ENCODE measurements at places on chromosomes 12 and 14. TPM values are rescaled to one million over a fixed set of nuclear protein-coding genes. Genes with fewer than 3 reads are reported as not detected.

DNA sequence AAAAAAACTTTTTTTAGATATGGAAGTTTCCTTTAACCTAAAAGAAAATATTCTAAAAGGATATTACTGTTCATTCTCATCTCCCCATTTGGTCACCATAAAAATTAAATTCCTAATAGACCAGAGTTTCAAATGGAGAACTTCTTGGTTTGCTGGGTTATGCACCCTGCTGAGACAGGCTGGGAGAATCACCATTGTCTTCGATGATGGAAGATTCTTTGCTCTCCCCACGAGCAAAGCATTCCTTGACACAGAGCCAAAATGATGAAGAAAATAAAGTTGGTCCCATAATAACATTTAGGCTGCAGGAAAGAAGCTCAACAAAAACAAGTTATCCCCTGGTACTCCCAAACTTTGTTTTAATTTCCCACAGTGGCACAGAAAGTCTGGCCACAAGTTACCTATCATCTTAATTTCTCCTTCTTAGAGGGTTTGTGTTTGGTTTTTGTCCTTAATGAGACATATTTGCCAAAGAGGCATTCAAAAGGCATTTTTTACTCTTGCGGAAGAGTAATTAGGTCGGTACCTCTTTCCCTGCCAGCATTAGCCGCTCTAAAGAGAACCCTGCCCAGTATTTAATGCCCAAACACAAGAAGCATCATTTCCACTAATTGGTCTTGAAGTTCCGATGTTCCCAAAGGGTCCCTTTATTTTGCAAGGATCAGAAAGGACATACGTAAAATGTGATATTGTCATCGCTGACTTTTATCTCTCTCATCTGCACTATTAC, 4.8 kb downstream of the DIO2 start:
- no peak overlapping the region for H3K4me3 ChIP-seq
- no peak for DNase-seq
- no peaks in the 10 kb centered on the region for H3K27me3 ChIP-seq
- H3K36me3 ChIP-seq = no peaks in the 10 kb centered on the region
- no peaks in the 10 kb centered on the region for H3K4me1 ChIP-seq

GRCh38 chr14:74575507-74575906, 36.5 kb downstream of the LTBP2 start:
- H3K27me3 ChIP-seq = no peaks in the 10 kb centered on the region
- H3K4me1 ChIP-seq = peaks cover 6% of the 10 kb centered on the region
- no peaks in the 10 kb centered on the region for H3K36me3 ChIP-seq
- H3K4me3 ChIP-seq = no peak overlapping the region

DNA sequence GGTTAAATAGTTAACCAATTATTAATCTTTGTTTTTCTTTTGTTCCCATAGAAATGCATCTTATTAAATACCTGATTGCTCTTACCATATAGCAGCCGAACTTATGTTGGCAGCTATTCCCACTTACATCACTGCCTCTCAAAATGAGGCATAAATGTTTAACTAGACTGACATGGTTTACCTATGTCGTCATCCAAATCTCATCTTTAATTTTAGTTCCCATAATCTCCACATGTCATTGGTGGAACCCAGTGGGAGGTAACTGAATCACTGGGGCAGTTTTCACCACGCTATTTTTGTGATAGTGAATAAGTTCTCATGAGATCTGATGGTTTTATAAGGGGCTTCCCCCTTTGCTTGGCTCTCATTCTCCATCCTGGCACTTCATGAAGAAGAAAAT, 499.2 kb upstream of the ATP2B1 start:
- no peak overlapping the region for H3K27ac ChIP-seq
- no peak overlapping the region for H3K4me3 ChIP-seq
- DNase-seq = no peak

DNA sequence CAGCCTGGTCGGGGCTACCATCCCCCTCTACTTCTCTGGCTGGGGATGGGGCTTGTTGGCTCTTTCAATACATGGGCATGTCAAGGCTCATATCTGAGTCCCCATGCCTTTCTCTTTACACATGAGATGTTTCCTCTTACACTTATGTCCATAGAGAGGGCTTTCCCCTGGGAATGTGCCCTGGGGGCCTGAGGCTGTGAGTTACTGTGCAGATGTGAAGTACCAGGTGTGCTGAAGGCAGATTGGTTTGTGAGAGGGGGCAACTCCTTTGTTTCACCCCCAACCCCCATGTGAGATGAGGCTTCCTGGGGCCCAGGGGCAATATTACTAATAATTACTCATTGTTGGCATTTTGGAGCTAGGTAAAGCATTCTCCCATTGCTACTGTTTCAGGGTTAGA, 32.8 kb downstream of the NRXN3 start:
- H3K36me3 ChIP-seq = no peaks in the 10 kb centered on the region
- DNase-seq = no peak
- peaks cover 4% of the 10 kb centered on the region for H3K27me3 ChIP-seq
- no peak overlapping the region for H3K4me3 ChIP-seq
- H3K4me1 ChIP-seq = no peaks in the 10 kb centered on the region
- H3K27ac ChIP-seq = no peak overlapping the region

GRCh38 chr12:123712780-123713319, 697 bp downstream of the ATP6V0A2 start:
- peaks cover 7% of the 10 kb centered on the region for H3K36me3 ChIP-seq
- no peaks in the 10 kb centered on the region for H3K27me3 ChIP-seq
- H3K27ac ChIP-seq = peak overlapping the region; percentile 81
- DNase-seq = no peak

DNA sequence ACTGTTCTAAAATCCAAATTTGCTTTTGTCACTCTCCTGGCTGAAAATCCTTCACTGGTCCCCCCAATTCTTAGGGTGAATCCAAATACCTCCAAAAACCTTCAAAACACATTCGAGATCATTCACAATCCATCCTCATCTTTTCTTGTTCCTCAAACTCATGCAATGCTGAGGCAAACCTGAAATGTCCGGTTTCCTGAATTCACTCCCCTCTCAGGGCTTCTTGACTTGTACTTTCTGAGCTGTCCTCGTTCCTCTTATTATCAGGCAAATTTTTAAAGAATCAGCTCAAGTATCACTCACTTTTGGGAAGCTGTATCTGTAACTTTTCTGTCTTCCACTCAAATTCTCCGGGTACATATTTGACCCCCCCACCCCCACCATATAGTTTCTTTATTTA, 84.9 kb upstream of the DUSP6 start:
- H3K4me3 ChIP-seq = no peak overlapping the region
- H3K36me3 ChIP-seq = no peaks in the 10 kb centered on the region
- no peak overlapping the region for H3K27ac ChIP-seq
- no peaks in the 10 kb centered on the region for H3K27me3 ChIP-seq
- H3K4me1 ChIP-seq = no peaks in the 10 kb centered on the region

GRCh38 chr12:62774794-62775193, 160.2 kb downstream of the PPM1H start:
- no peaks in the 10 kb centered on the region for H3K36me3 ChIP-seq
- H3K4me1 ChIP-seq = no peaks in the 10 kb centered on the region
- no peak overlapping the region for H3K27ac ChIP-seq
- no peak overlapping the region for H3K4me3 ChIP-seq
- no peaks in the 10 kb centered on the region for H3K27me3 ChIP-seq

- no peak overlapping the region for H3K4me3 ChIP-seq
Measured at GRCh38 chr14:74573421-74574089, 38.5 kb downstream of the LTBP2 start.

- DNase-seq = no peak
- H3K36me3 ChIP-seq = no peaks in the 10 kb centered on the region
- no peak overlapping the region for H3K27ac ChIP-seq
- H3K4me1 ChIP-seq = no peaks in the 10 kb centered on the region
Measured at GRCh38 chr12:95549392-95550084, 1.7 kb downstream of the USP44 start.

Gene CDK2
- polyA plus RNA-seq = 5.1 TPM

DNA sequence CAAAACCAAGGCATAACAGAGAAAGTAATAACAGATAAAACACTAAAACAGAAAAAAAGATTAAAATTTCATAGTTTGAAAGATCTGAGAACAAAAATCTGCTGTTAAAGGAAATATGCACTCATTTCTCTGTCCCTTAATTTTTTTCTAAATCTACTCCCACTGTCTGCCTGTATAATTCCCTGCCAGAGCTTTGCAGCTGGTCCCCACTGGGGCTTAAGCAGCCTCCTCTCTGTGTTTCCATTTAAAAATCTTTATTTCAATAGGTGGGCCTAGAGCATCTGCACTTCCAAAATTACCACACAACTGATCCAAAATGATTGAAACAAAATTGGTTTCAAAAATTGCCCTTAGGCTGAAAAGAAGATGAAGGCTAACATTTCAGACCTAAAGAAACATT, 6.4 kb upstream of the SIX6 start:
- no peak for DNase-seq
- H3K27ac ChIP-seq = no peak overlapping the region
- no peak overlapping the region for H3K4me3 ChIP-seq
- H3K27me3 ChIP-seq = peaks cover 6% of the 10 kb centered on the region
- H3K4me1 ChIP-seq = no peaks in the 10 kb centered on the region

DNA sequence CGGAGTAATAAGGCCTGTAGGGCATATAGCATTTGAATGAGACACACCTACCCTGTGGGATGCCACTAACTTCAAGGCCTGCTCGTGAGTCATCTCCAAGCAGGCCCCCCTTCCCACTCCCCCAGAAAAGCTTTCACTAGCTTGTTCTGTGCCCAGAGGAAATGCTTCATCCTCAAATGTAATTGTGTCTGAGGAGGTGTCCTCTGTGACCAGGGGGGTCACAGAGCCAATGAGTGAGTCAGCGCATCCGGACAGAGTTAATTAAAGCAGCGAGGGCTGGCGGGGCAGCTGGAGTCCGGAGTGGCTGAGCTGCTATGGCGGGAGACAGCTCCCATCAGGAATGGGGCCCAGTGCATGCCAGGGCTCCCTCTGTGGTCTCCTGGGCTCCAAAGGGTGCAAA, 27.0 kb upstream of the ESRRB start:
- DNase-seq = peak; percentile 69
- no peak overlapping the region for H3K27ac ChIP-seq
- H3K27me3 ChIP-seq = no peaks in the 10 kb centered on the region
- H3K36me3 ChIP-seq = no peaks in the 10 kb centered on the region
- H3K4me3 ChIP-seq = no peak overlapping the region
- peaks cover 4% of the 10 kb centered on the region for H3K4me1 ChIP-seq

Gene TTC7B
- 30.2 TPM for polyA plus RNA-seq

Gene IRF2BPL
- polyA plus RNA-seq = 4.4 TPM

Gene ANO2
- polyA plus RNA-seq = 1.3 TPM

Measured in psoas muscle (tissue), 8 donors.